ENCODE measurements at places on chromosomes 4 and X. TPM values are rescaled to one million over a fixed set of nuclear protein-coding genes. Genes with fewer than 3 reads are reported as not detected.

DNA sequence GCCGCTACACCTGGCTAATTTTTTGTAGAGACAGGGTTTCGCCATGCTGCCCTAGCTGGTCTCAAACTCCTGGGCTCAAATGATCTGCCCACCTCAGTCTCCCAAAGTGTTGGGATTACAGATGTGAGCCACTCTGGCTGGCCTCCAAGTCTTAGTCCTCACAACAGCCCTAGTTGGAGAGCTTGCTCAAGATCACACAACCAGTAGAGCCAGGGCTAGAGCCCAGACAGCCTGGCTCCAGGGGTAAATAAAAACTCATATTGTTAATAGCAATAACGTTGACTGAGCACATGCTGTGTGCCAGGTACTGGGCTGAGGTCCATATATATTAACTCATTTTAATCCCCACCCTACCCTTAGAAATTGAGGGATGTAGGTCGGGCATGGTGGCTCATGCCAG is 7.3 kb upstream of the JAKMIP1 start:
- no peak for DNase-seq

GRCh38 chrX:20498851-20499635 is 232.3 kb upstream of the RPS6KA3 start:
- no peak for DNase-seq

GRCh38 chrX:340121-340520 is 21.5 kb upstream of the GTPBP6 start:
- DNase-seq = peak; percentile 75

The RNF150 gene
- 4.0 TPM for total RNA-seq

DNA sequence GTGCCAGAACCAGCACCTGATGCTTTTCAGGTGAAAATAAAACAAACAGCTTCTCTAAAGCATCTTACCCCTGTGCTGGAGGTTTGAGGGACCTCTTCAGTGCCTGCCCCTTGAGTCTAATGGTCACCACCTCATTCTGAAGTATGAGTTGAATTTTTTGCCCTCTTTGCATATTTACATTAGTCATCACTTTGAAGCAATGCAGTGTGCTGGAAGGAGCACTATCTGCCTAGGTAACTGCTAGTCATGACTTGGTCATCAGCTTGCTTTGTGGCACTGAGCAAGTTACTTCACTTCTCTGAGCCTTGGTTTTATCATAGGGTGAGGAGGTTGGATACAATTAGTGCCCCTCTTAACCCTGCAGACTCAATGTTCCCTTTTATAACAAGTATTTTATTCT is 44.9 kb downstream of the SPATA18 start:
- no peak for DNase-seq

The TKTL1 gene
- 0.34 TPM for total RNA-seq

The XAGE3 gene
- not detected for total RNA-seq

DNA sequence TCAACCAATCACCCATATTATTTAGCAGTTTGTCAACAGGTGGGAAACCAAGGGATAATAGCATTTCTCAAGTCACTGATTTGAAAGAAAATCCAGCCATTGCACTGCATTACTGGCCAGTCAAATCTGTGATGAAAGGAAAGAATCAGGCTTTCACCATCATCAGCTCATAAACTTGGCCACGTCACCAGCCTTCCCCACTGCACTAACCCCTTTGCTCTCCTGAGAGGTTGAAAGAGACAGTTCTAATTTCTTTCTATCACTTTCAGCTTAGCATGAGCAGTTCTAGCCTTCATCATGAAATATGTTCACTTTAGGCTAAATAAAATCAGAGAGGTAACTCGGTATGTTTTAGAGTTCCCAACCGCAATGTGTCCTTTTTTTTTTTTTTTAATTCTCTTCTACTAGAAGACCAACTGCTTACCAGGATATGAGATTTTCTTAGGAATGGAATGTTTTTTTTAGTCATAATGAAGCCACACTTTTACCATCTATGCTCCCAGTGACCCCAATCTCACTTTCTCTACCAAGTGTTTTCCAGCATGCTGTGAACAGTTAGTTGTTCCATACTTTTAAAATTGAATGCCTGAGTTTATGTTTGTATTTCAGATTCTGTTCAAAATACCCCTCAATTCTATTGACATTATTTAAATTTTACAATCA is 55.7 kb upstream of the SLC7A11 start:
- DNase-seq = no peak

- no peak for DNase-seq
These were observed 146.2 kb upstream of the HHIP start for GRCh38 chr4:144499777-144500176.

GRCh38 chrX:45198706-45199105 is 2.0 kb downstream of the DIPK2B start:
- DNase-seq = no peak

The MBNL3 gene
- total RNA-seq = 30.6 TPM

The SAGE1 gene
- total RNA-seq = not detected

The LGI2 gene
- total RNA-seq = 0.72 TPM

The PABPC1L2B gene
- not detected for total RNA-seq

GRCh38 chr4:94680176-94680862 is 77.4 kb upstream of the BMPR1B start:
- no peak for DNase-seq

DNA sequence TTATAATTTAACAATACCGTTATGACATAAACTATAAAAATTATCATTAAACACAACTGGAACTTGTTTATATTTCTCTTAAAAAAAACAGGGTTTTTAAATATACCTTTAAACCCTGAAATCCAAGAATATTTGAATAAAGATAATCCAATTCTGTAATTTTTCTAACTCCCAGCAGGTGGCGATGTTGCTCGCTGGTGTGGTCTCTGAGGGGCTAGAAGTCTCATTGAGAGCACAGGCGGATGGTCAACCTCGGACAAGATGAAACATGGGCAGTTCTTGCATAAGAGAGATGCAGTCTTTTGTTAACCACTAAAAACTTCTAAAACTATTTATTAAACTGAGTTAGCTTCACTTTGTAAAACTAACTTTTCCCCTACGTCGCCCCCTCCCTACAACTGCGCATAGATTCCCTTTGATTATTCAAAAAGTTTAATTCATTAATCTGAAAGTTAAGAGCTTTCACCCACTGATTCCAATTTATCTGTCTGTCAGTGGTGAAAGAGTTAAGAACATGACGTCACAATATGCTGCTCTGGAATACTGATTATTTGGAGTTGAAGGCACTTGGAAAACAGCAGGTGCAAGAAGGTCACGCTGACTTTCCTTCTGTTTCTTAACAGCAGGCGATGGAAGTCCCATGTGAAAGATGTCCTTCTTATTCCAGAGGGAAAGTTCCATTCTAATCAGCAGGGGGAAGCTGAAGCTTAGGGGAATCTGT is 29.5 kb downstream of the DMP1 start:
- no peak for DNase-seq

DNA sequence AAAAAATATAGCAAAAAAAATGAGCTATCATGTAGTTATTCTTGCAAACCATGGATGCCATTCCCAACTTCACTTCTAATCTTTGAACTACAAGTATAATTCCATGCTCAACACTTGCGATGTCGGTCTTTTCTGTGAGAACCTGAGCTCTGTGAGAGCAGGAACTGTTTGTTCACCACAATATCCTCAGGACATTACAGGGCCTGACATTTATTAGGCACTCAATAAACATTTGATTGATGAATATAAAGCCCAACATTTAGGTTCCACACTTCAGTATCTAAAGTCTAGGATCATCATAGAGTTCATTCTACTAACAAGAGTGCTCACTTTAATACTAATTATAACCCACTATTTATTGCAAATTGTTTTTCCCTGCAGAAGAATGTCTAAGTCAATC is 211.6 kb upstream of the FAM241A start:
- DNase-seq = no peak

The CNOT6L gene
- total RNA-seq = 39.9 TPM

GRCh38 chr4:159341522-159341921 is 238.6 kb downstream of the RAPGEF2 start:
- no peak for DNase-seq

DNA sequence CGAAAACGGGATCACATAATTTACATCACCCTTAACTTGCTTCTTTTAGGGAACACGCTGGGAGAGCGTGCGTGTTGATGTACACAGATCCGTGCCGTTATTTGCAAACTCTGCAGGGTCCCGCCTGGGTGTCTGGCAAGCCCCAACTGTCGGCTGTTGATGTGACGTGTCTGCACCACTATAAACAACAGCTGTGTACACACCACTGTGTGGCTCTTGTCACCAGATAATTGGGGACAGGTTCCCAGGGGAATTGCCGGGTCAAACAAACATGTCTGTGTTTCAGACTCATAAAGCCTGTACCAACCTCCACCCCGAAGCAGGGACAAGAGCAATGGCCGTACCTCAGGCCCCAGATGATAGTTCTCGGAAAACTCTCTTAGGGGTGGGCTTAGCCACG is 105.0 kb upstream of the AFAP1 start:
- DNase-seq = no peak

DNA sequence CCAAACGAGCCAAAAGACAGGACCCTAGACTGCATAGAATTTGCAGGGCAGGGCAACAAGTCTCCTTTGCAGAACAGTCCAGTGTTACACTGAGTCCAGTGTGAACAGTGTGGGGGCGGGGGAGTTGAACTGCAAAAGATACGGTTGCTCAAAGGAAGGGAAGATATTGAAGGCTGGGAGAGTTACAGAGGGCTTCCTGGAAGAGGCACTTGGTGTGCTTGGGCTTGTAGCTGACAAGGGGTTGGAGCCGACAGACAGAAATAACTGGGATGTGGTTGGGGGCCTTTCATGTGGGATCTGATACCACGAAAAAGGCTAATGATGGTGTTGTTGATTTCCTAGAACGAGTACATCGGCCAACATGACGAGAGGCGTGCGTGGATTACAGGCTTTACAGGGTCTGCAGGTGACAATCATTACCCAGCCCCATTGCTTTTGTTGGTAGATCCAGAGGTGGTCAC is 6.1 kb downstream of the XPNPEP2 start:
- DNase-seq = no peak

- DNase-seq = no peak
These were observed 148.9 kb upstream of the RBPJ start for GRCh38 chr4:26171941-26172340.

The USP27X gene
- 2.4 TPM for total RNA-seq

- no peak for DNase-seq
These were observed 984.4 kb downstream of the RAB28 start for GRCh38 chr4:12499693-12500092.

DNA sequence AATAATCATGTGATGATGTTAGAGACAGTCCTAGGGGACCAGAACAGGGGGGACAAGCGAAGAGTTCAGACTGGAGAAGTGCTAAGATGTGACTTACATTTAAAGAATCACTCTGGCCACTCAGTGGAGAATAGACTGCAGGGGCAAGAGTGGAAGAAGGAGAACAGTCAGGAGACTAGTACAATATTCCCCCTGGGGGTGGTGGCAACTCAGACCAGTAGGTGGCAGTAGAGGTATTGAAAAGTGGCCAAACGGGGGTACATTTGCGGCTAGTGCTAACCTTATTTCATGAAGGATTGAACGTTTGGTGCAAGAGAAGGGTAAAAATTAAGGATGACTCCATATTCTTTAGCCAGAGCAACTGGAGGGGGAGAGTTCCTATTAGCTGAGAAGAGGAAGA is 2.7 kb upstream of the BMX start:
- DNase-seq = no peak

DNA sequence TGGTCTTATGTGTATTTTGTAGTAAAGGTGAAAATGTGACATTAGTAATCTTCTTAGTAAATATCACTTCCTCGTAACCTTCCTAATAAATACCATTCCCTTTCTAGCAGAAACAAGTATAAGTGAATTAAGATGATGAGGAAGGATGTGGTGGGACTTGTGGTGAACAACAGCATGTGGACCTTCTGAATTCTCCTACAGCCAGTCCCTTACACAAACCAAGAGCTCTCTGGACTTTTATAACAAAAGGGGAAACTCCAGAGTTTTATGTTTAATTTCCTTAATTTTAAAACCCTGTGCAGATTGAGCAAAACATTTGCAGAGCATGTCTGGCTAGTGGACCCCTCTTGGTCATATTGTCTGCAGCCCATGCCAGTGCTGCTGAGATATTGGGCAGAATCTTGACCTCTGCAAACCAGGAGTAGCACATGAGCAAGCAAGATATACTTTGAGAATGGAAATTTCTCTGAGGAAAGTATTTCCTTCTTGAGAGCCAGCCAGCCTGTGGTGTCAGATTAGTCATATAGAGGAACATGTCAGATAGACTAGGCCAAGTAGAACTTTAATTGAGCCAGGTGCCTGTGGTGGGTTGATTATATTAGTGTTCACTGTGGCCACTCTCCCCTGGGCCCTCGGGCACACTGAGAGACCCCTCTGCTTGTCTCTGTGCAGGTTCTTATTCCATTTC is 328.2 kb downstream of the DKK2 start:
- DNase-seq = no peak

GRCh38 chrX:65985922-65986588 is 53.8 kb downstream of the VSIG4 start:
- DNase-seq = no peak

DNA sequence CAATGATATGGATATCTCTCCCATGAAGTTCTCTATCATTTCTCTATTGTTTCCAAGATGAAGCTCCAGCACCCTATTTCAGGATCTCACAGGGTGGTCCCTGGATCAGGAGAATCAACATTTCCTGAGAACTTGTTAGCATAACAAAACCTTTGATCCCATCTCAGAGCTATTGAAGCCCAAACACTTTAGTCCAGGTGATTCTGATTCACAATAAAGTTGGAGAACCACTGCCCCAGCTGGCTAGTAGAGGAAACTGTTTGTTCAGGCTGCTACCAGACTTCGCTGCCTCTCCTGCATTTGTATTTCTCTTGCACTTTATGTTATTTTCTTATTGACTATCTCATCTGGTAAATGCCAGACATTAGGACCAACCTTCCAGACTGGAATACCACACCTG is 65.4 kb downstream of the CEP44 start:
- no peak for DNase-seq

The ERAS gene
- not detected for total RNA-seq

- DNase-seq = no peak
These were observed 376 bp upstream of the C4orf36 start for GRCh38 chr4:86892636-86892960.

The SLC9B2 gene
- 5.7 TPM for total RNA-seq

- DNase-seq = no peak
These were observed 598.9 kb upstream of the DIPK2B start for GRCh38 chrX:45799576-45799975.

Measured in suprapubic skin (tissue), 4 donors.